ENCODE measurements at places on chromosomes 3 and 15. TPM values are rescaled to one million over a fixed set of nuclear protein-coding genes. Genes with fewer than 3 reads are reported as not detected.

DNA sequence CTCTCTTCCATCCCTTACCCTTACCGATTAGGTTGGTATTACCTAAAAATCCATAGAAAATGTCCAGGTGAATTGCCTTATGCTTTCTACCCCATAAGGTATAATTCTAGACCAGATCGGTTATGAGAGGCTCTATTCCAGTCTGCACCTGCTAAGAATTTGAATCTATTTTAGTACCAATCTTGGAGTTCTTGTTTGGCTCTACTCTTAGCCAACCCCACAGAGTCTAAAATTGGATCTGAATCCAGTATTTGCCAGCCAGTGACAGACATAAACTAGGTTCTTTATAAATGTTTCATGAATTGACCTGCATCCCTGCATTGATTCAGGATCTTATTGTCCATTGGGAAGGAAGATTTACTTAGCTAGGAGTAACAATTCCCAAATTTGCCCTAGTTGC, 6.5 kb downstream of the KLHL24 start:
- DNase-seq = no peak

GRCh38 chr3:126978291-126978690, 4.6 kb upstream of the PLXNA1 start:
- DNase-seq = no peak

DNA sequence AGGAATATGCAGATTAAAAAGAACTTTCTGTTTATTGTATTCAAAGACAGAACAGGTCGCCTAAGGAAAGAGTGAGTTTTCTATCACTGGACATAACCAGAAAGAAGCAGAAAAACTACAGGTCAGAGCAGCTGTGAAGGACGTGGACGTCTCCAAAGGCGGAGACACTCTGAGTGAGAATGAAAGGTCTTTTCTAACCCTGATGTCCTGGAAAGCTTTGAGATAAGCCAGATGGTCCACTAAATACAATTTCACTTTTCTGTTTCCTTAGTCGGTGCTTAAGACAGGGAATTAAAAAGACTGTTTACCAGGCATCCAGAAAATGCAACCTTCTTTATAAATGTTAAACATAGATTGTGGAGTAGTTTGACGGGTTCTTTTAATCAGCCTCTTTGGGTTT, 360.4 kb downstream of the FGF12 start:
- DNase-seq = no peak

The SKOR1 gene
- not detected for polyA plus RNA-seq

- no peak for DNase-seq
Measured at GRCh38 chr3:123605789-123606234, 21.0 kb upstream of the HACD2 start.

All from naive B cell (primary cell).